ENCODE measurements at places on chromosomes 7 and 10.

- no peak for DNase-seq
Observed at GRCh38 chr10:7475046-7475911, 64.4 kb upstream of the SFMBT2 start.

DNA sequence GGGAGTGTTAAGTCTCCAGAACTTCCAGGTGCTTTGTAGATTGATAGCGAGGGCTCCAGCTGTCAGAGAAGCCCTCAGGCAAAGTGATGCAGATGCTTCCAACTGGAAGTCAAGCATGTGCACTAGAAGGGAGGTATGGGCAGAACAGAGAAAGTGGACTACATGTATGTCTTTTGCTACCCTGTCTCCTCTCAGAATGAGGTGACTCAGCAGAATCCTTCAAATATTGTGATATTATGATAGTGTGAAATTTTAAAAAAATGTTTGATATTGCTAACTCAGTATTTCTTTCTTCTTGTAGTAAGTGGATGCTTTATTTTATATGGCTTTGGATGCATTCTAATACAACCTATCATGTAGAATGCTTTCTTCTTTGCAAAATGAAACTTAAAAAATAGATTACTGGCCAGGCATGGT is 138.9 kb upstream of the SVIL start:
- DNase-seq: no peak

DNA sequence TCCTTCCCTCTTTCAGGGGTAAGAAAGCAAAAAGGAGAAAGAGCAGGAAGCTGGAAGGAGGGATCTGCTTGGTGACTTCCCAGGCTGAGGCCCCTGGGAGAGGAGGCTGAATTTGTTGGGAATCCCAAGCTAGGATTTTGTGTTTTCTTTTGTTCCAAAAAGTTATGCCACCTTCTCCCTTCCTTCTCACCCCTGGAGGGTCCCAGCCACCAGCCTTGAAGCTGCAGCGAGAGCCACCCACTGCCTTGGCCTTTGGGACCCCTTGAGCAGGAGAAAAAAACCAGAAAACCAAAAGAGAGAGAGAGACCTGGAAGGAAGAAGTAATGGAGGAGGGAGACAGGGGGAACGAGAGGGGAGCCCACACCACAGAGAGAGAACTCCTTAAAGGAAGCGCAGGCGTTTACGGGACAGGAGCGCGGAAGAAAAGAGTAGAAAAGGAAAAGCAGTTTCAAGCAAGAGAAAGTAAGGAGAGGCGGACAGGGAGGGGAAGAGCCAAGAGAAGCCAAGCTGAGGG is 7.2 kb downstream of the VAX1 start:
- no peak for DNase-seq

DNA sequence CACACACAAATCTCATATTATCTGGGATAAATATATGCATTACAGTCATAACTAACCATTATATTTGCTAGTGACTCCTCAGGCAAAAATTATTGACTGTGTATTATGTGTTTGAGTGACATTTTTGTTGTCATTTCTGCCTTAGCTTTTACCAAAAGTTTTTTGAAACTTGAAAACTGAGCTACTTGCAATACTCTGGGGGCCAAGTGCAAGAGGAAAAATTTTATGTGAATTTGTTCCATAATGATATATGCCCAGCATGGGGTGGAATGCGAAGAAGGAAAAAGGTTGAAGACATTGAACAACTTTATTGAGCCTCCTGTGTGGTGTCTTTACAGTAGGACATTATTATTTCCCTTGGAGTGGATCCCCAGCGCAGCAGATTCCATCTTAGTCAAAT is 176.8 kb upstream of the FERD3L start:
- DNase-seq: no peak

- no peak for DNase-seq
Observed at GRCh38 chr7:54336800-54337199, 205.4 kb upstream of the VSTM2A start.

DNA sequence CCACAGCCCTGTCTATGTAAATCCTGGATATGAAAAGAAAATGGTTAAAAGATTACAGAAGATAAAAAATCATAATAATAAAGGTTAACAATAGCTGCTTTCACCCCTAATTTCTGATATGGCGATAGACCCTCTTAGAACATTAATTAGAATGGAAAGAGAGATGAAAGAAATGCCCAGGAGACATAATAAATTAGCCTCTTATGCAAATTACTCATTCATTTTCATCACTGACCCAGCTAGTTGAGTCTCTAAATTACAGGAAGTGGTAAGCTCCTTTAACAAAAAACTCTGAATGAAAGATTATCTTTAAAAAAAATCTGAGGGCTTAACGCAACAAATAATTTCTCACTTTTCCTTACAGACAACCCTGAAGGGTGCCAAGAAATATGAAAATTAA is 12.4 kb downstream of the GFRA1 start:
- DNase-seq: no peak

DNA sequence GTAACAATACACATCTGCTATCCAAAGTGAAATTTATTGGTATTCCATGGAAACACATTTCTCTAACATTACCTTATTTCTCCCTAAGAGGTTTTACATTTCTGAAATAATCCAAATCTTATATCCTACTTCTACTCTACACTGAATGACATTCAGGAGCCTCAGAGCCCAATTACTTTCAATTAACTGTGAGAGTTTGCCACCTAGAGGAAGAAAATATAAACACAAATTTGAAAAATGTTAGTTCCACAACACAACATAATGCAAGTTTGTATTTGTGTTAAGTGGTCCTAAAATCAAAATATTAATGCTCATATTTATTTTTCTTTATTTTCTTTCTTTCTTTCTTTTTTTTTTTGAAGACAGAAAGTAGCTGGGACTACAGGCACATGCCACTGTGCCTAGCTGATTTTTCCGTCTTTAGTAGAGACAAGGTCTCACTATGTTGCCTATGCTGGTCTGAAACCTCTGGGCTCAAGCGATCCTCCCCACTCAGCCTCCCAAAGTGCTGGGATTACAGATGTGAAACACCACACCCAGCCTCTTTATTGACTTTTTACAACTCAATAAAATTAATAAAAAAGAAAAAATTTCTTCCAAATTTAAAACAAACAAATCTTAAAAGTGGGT is 46.0 kb downstream of the ATAD1 start:
- DNase-seq: no peak

GRCh38 chr7:86733783-86734182 is 90.1 kb downstream of the GRM3 start:
- DNase-seq: no peak

DNA sequence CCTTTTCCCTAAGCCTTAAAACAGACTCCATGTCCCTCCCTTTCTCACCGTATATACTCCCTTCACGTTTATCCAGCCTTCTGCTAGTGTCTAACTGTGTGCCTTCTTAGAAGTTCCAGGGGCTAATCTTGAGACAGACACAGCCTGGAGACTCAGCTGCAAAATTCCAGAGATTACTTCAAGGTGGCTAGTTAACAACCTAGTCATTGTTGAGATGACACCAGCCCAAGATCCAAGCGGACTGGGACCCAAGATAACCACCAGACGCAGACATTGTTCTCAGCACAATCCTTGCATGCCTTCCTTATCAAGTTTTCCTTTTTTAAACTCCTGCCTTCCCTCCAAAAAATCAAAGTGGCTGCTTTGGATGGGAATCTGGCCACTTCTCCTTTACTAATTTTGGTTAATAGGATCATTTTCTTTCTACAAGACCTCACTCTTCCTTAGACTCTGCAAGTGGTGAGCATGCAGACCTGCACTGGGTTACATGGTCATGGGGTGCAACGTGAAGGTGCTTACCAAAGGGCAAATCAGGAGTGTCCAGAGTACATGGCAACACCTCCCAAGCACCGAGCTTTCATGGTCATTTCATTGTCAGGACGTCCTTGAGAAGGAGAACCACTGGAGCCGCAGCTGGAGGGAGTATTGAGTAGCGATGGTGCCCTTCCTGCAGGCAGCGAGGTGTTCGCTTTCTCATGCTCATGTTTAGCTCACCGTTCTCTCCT is 69.7 kb downstream of the ANLN start:
- no peak for DNase-seq

GRCh38 chr7:44377681-44378421 is 52.5 kb upstream of the CAMK2B start:
- no peak for DNase-seq

DNA sequence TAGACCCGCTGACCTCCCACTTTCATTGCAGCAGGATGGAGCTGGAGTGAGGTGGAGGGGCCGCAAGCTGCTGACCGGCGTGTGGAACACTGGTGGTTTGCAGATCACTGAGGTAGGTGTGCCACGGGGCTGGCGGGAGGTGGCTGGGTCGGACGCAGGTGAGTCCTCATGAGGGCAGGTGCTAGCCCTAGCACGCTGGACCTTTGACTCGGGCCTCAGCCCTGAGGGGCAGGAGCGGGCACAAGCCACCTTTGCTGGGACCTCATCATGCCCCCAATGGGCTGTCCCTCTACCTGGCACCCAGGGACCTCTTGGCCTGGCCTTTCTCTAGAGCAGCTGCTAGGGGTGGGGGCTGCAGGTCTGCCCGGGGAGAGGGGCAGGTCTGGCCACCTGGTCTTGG is 93.3 kb downstream of the ZMIZ1 start:
- DNase-seq: no peak

DNA sequence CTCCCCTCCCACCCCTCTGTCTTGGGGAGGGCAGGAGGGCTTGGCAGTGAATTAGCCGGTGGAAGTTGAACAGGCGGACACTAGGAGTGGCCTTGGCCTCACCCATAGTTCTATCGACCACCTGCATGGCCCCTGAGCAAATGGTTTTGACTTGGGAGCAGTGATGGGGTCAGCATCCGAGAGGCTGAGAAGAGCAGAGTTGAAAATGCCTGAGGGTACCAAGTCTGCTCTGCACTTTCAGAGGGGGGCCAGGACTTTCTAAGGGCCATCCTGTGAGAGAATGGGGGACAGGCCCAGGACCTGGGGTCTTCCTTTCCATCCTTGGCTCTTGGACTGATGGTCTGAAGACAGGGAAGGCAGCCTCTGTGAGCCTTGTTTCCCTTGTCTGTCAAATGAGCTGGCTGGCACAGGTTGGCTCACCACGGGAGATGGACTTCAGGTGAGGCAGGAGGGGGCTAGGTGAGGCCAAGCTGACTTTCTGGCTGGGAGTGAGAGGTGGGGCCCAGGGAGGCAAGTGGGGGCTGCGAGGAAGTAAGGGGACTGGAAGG is 29.4 kb downstream of the CDH23 start:
- DNase-seq: no peak

DNA sequence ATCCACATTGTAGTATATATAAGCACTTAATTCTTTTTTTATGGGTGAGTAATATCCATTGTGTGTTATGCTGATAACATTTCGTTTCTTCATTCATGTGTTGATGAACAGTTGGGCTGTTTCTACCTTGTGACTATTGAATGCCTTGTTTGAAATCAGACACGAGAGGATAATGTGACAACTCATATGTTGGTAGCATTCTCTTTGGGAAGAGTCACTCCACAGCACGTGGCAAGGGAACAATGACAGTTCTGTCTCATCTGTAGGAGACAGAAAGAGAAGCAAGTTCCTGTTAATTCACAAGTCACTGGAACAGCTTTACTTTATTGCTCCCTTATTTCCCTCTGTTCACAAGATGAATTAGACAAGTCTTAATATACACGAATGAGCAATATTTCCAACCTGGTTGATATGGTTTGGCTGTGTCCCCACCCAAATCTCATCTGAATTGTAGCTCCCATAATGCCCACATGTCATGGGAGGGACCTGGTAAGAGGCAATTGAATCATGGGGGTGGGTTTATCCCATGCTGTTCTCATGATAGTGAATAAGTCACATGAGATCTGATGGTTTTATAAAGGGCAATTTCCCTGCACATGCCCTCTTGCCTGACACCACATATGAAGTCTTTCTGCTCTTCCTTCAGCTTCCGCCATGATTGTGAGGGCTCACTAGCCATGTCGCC is 125.3 kb downstream of the SEC23IP start:
- DNase-seq: no peak

DNA sequence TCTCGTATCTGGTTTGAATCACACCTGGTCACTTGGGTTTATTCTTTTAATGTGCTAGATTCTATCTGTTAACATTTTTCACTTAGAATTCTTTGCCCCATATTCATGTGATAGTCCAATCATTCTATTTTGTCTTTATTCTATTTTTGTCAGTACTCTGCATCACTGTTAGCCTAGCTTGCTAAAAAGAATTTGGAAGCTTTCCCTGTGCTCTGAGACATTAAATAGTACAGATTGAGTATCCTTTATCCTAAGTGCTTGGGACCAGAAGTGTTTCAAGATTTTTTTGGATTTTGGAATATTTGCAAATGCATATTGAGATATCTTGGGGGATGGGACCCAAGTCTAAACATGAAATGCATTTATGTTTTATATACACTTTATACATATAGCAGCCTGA is 51.0 kb downstream of the RALA start:
- no peak for DNase-seq

DNA sequence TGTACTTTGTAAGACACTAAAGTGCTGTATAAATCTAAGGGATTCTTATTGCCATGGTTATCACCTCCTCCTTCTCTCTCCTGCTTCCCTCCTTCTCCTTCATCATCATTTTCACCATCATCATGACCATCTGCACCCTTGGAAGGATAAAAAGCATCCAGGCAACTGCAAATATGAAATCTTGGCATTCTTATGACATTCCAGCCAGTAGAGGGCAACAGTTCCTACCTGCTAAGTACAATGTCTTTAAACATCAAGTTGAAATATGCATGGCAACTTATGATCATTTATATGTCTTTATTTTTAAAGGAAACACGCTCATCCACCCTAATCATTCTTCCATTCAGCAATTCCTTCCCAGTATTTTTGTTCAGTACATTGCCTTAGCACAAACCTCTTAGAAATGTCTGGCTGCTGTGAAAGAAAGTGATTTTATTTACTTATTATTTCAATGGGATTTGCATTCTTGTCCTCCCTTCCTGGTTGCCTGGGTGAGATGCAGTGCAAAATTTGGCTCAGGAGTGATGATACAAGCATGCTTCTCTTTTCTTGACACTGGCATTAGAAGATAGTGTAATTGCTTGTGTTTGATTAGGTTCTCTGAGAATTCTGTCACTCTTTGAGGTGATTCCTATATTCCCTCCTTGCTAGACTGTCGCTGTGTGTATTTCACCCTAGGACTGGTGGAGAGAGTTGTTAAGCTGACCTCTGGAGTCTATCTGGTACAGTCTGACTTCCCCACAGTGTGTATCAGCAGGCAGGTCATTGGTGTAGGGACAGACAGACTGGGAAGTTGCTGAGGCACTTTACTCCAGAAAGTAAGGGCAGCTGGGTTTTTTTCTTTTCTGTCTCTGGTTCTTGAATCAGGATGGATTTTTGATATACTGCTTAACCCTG is 188.5 kb upstream of the BMPER start:
- no peak for DNase-seq

- DNase-seq: no peak
Observed at GRCh38 chr7:135147899-135148721, at the start of gene TMEM140. Gene TMEM140, plus strand, starts transcription at chr7:135148072. Its CDS starts 16,370 bp downstream, at chr7:135164442.

- no peak for DNase-seq
Observed at GRCh38 chr10:110540031-110540430, 27.5 kb upstream of the SMC3 start.

GRCh38 chr7:79464051-79464450 is 10.6 kb upstream of the MAGI2 start:
- no peak for DNase-seq

Measured in stimulated activated CD8-positive, alpha-beta memory T cell treated with anti-CD3 and anti-CD28 coated beads, Interleukin-4, amount 100 ng/mL, for 1 hour (primary cell).